ENCODE measurements at places on chromosomes 1 and 21. TPM values are rescaled to one million over a fixed set of nuclear protein-coding genes. Genes with fewer than 3 reads are reported as not detected.

TXLNA gene
- total RNA-seq, result 58.6 TPM

OR14K1 gene
- not detected for total RNA-seq

RHCE gene
- total RNA-seq, result 0.44 TPM

GSTM3 gene
- total RNA-seq, result 54.7 TPM

DNA sequence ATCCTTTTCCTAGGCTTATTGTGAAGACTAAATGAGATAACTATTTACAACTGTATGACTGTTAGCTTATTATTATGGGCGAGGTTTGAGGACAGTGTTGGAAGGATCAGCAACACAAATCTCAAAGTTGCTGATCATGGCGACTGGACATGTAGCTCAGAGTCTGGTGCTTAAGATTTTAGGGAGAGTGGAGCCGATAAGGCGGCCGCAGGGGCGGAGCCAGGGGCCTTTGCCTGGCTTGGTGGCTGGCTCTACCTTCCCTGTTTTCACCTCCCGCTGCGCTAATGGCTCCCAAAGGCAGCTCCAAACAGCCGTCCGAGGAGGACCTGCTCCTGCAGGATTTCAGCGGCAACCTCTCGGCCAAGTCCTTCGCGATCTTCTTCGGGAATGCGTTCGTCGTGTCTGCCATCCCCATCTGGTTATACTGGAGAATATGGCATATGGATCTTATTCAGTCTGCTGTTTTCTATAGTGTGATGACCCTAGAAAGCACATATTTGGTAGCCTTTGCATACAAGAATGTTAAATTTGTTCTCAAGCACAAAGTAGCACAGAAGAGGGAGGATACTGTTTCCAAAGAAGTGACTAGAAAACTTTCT, 45.5 kb downstream of the GIPC2 start:
- H3K36me3 ChIP-seq, result no peaks in the 10 kb centered on the region
- H3K4me3 ChIP-seq, result no peak overlapping the region
- DNase-seq, result no peak
- no peaks in the 10 kb centered on the region for H3K27me3 ChIP-seq

GRCh38 chr1:108560189-108560873, 431 bp downstream of the EEIG2 start:
- no peaks in the 10 kb centered on the region for H3K27me3 ChIP-seq
- H3K4me3 ChIP-seq, result peak overlapping the region; percentile 74
- H3K36me3 ChIP-seq, result no peaks in the 10 kb centered on the region

DNA sequence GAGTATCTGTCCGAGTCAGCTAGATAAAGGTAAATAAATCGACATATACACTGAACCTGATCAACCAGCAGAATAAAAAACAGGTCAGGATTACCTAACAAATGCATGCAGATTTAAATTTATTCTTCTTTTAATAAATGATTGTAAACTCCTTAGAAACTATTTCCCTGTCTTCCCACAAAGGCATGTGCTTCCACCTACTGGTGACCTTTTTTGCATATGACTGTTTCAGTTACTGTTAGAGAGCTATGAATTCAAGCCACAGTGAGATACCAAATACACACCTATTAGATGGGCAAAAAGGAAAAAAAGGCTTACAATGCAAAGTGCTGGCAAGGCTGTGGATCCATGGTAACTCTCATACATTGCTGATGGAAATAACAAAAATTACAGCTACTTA, 957.4 kb upstream of the NCAM2 start:
- H3K27me3 ChIP-seq, result no peaks in the 10 kb centered on the region
- H3K4me1 ChIP-seq, result no peaks in the 10 kb centered on the region
- H3K27ac ChIP-seq, result no peak overlapping the region
- DNase-seq, result peak; percentile 15

Data from kidney (tissue), 22 donors.